Stimulated activated CD4-positive, alpha-beta T cell treated with anti-CD3 and anti-CD28 coated beads, Interleukin-15, amount 100 ng/mL, for 1 hour (primary cell): ENCODE measurements at places on chromosomes 13 and 19.

- no peak for DNase-seq
These were observed 5.7 kb downstream of the AP1M1 start for GRCh38 chr19:16203256-16204004.

DNA sequence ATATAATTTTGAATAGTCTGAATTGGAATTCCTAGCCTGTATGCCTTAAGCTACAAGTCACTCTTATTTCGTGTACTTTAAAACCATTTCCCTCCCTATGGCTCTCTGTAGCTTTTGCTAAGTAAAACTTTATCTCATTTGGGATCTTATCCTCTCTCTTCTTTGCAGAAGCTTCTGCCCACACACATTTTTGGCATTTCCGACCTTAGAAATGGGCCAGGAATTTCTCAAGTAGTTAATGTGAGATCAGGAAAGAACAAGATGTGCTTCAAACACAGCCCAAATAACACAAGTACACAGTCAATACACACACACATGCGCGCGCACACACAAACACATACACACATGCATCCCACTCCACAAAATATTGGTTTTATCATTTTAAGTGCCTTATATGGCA is 931.0 kb upstream of the MIR17HG start:
- DNase-seq: no peak

GRCh38 chr13:23399347-23399746 is 34.2 kb downstream of the SACS start:
- no peak for DNase-seq

DNA sequence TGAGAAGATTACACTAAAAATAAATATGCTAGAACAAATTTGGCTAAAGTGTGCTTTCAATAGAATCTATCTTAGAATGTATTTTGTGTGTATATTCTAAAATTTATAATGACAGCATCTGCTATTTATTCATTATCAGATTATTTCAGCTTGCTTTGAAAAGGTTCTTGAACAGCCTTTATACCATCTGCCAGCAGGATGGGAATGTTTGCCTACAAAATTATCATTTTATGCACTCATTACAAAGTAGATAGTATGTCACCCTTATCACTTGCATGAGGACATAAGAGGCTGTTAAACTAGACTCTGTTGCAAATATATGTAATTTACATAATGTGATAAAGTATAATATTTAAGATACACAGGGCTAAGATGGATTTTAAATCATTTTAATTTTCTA is 1286.9 kb upstream of the PCDH20 start:
- DNase-seq: no peak

GRCh38 chr13:51162701-51163100 is 51.6 kb upstream of the C13orf42 start:
- DNase-seq: no peak

DNA sequence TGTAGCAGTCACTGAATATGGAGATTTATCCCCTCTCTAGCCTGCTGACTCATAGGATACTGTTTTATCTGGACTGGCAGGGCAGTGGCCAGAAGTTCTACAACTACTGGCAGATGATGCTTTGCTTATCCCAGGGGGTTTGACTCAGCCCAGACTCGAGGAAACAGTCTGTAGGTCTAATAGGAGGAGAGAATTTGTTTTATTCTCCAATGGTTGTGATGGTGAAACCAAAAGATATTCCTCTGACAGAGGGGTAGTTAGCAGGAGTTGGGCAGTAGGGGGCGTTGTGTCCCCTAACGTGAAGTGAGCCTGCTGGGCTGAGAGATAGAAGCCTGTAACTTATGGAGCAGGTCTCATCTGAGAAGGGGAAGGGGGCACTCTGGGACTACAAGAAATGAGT is 74.9 kb downstream of the WTIP start:
- DNase-seq: no peak

GRCh38 chr13:30193279-30194234 is 113.8 kb downstream of the KATNAL1 start:
- DNase-seq: no peak

GRCh38 chr19:55058781-55059610 is 4.0 kb downstream of the RDH13 start:
- DNase-seq: no peak

DNA sequence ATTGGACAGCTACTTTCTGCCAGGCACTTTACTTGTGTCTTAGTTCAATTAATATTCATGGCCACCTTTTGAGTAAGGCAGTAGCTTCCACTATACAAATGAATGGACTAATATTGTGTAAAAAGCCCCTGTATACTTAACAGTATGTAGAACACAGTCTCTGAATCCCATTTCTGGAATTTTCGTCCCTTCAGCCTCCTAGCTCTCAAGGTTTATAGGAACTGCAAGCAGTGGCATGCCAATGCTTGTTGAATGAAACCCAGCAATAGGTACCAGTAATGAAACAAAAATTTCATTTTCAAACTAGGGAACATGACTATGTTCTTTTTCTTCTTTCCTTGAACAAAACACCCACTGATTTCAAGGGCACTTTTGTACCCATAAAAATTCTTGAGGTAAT is 361.6 kb downstream of the TDRD3 start:
- DNase-seq: no peak

DNA sequence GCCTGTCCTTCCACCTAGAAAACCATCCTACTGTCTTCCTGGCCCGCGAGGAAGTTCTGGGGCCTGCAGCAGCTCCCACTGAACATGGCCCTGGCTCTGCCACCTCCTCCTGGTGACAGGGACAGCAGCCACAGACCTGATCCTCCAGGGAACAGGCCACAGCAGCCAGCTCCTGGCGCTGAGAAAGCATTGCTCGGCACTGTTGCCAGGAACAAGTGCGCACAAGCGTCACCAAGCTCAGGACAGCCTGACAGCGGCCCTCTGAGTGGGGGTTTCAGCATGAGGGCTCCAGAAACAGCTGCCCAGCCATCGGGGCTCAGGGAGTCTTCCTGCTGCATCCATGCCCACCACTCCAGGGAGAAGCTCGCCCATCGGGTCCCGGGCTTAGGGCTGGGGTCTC is 21.9 kb downstream of the AP3D1 start:
- no peak for DNase-seq

GRCh38 chr13:67048821-67049150 is 181.3 kb downstream of the PCDH9 start:
- DNase-seq: no peak
